ENCODE measurements at places on chromosomes 2 and 18.

GRCh38 chr2:55869637-55870325, 53.8 kb downstream of the EFEMP1 start:
- DNase-seq: no peak

- no peak for DNase-seq
Measured at GRCh38 chr2:215104226-215104625, 34.2 kb downstream of the ABCA12 start.

DNA sequence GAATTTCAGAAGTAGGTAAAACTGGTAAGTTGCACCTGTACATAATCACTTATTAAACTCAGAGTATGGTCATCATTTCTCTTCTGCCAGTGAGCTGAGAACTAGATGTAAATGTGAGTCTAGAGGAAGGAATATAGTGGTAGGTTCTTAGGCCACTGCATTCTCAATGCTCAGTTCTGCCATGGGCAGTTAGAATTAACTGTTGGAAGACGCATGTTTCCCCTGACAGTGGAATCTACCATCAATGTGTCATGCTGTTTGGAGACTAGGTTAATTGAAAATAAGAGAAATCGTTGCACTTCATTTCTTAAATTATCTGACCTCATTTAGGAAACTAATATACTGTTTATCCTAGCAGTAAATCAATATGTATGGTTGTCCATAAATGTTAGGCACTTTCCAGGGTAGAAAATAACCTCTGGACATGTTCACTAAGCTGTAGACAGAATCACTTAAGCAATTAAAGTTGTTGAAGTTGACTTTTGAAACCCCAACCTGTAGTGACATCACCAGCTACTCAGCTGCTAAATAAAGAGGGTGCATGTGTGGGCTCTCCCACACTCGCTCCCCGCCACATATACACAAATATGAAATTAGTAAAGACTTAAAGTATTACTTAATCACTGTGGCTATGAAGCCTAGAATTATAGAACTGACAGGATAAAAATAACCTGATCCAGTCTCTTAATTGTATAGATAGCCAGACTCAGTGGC, 91.5 kb upstream of the NOSTRIN start:
- no peak for DNase-seq

- DNase-seq: no peak
Measured at GRCh38 chr2:241048949-241049343, 50.5 kb downstream of the SNED1 start.

GRCh38 chr2:152581360-152581759, 135.9 kb downstream of the PRPF40A start:
- no peak for DNase-seq

DNA sequence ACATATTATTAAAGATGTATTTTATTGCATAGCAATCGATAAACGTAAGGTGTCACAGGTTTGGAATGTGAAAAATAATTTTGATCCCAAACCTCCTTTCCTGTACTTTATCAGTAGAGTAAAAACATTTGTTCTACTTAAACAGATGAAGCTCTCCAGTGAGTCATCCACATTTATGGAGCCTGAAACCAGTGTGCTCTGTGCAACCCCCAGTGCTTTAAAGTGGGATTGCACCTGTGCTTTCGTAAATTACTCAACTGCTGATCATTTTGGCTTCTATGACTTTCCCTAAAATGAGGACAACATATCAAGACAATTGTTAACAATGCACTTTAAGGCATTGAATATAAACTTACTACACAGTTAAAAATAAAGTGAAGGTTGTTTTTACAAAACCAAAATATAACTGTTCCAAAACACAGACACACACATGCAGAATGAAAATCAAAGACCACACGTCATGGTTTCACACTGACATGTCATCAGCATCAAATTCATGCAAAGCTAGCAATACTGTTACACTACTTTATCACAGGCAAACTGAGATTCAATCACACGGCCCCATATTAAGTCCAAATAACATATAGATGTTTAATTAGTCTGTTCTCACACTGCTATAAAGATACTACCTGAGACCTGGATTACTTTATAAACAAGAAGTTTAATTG, 9.7 kb downstream of the TMEM18 start:
- no peak for DNase-seq

GRCh38 chr2:134287323-134287722, 33.5 kb downstream of the MGAT5 start:
- no peak for DNase-seq

- DNase-seq: no peak
Measured at GRCh38 chr2:138291805-138292204, 209.8 kb upstream of the SPOPL start.

GRCh38 chr2:28134262-28134812, 243.8 kb downstream of the BABAM2 start:
- no peak for DNase-seq

Measured in NCI-H1092 treated with DMSO at 0.1 percent for 48 hours (cell line).